B cell (primary cell): ENCODE measurements at places on chromosomes 5 and 9.

GRCh38 chr5:126497506-126497905 is 74.3 kb downstream of the GRAMD2B start:
- DNase-seq, result no peak

DNA sequence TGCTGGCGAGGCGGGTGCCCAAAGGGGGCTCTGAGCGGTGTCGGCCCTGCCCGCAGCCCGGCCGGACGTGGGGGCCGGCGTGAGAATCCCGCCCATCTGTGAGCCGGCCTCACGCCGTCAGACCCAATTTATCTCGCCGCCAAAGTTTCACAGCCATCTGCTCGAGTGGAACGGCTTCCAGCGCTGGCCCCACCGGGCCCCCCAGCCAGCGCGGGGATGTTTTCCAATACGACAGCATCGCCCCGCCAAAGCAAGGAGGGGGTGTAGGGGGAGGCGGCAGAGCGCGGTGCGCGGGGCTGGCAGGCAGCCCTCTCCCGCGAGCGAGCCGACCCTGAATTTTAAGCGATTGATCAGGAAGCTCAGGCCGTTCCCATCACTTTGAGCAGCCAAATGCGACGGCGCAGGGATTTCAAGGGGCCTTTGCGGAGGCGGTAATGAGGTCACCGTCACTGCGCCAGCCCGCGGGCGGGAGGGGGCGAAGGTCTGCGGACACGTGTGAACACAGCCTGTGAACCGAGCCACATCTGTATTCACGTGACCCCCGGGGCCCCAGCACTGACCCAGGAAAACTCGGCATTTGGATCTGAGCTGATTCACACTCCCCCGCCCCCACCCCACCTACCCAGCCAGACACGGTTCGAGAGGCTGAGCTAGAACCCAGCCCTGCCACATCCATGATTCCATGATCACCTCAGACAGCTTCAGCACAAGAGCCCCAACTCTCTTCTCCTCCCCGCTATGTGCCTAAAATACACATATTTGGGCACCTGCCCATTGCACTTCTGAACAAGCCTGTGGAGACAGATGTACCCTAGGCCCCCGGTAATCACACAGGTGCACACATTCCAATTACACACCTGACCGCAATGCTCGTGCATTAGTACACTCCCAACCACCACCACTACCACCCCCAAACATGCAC is 47.8 kb upstream of the PSD2 start:
- peak; percentile 80 for DNase-seq

GRCh38 chr9:110918316-110919049 is 119.8 kb downstream of the LPAR1 start:
- DNase-seq, result no peak

GRCh38 chr5:124797665-124798087 is 51.2 kb upstream of the ZNF608 start:
- DNase-seq, result no peak

- peak; percentile 24 for DNase-seq
Measured at GRCh38 chr9:123928533-123929176, 1.3 kb downstream of the DENND1A start.

- peak; percentile 44 for DNase-seq
Measured at GRCh38 chr9:74496819-74497747, at the start of gene RORB. TSS of gene RORB (plus strand) at chr9:74497335. CDS start at chr9:74497977, 642 bp downstream.

DNA sequence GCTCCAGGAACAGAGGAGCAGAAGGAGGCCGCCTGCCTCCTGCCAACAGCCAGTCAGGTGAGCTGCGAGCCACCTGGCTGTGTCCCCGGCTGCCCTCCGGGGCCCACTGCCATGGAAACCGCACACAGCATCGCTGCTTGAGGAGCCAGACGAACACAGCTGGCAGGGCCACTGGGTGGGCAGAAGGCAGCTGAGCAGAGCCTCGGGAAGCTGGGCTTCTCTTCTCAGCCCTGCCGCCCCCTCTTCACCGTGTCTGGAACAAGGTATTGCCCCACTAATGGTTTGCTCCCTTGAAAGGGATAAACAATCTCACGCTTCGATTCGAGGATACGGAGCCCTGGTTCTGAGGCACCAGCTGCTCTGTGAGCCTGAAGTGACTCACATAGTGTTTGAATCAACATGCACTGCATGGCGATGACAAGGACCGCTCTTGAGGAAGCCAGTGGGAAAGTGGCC is 63.7 kb upstream of the RUFY1 start:
- no peak for DNase-seq

DNA sequence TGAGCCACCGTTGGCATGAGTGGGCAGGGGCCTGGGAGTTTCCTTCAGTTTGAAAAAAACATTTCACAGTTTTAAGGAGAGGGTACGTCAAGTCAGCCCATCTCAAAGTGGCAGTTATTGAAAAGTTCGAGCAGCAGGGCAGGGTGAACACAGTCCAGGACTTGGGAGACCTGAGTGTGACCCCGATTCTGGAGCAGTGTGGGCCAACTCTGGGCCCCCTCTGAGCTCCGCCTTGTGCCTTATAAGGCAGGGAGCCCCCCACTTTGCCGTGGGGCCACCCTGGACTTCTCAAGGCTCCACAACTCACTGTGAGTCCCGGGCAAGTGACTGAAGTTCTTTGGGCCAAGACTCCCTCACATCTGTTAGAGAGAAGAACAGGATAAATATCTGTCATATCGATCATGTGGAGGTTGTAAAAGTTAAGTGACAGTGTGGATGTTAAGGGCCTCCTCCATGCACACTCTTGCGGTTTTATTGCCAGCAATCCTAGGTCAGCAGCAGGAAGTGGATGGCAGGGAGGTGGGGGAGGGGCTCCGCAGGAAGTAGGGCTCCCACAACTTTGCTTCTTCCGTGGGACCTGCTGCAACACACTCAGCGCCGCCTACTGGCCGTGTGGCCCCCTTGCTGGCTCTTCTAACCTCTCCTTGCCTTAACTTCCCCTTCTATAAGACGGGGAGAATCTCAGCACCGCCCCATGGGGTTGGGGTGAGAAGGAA is 38.4 kb downstream of the HRH2 start:
- peak; percentile 17 for DNase-seq

DNA sequence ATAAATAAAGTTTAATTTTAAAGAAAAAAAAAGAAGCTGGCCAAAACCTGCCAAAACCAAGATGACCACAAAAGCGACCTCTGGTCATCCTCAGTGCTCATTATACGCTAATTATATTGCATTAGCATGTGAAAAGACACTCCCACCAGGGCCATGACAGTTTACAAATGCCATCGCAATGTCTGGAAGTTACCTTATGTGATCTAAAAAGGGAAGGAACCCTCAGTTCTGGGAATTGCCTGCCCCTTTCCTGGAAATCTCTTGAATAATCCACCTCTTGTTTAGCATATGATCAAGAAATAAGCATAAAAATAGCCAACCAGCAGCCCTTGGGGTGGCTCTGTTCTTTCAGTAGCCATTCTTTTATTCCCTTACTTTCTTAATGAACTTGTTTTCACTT is 178.3 kb upstream of the MAP1B start:
- no peak for DNase-seq

GRCh38 chr9:85511746-85512145 is 230.0 kb downstream of the AGTPBP1 start:
- no peak for DNase-seq

DNA sequence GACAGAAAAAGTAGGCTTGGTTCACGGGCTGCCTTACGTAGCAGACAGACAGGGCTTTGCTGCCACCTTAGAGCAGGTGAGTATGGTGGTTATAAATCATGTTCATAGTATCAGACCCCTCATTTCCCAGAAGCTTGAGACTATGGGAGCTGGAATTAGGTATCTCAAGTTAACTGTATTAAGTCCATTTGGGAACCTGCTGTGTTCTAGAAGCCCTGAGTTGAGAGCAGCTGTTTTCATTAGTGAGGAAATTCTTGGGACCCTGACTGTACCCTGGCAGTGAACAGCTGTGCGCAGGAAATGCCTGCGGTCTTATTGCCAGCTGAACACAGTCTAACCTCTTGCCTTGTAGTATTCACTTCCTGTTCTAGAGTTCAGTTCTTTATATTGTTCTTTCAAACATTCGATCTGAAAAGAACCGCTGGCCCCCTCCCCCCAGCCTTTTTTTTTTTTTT is 29.8 kb downstream of the UGCG start:
- peak; percentile 86 for DNase-seq

- DNase-seq, result no peak
Measured at GRCh38 chr5:14147210-14147609, 4.1 kb downstream of the TRIO start.

DNA sequence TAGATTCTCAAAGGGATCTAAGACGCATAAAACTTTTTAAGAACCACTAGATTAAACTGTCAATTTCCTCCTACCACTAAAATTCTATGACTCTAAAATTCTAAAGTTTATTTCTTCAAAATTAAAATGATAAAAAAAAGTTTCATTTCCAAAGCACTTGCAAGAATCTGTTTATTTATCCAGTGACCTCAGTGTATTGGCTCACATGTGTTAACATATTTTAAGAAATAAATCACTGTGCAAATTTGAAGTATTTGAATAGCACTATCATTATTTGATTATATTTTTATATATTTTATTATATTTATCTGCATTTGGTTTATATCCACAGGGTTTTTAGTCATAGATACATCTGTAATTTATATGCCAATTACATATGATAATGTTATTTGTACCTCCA is 62.2 kb upstream of the SLC12A2 start:
- no peak for DNase-seq

DNA sequence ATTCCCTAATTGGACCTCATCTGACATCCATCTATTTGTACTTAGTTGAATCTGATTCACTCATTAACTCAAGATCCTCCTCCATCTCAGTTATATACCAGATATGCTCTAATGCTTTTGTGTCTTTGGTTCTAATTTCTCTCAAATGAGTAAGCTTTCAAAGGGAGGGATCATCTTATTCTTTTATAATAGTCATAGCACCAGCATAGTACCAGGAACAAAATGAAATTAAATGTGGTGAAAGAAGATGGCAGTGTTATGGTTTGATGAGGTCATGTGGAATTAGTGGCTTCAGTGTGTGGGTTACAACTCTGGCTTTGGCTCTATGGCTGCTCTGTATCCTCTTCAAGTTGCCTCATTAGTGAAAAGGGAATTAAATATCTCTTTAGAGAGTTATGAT is 32.5 kb upstream of the ZNF366 start:
- no peak for DNase-seq

DNA sequence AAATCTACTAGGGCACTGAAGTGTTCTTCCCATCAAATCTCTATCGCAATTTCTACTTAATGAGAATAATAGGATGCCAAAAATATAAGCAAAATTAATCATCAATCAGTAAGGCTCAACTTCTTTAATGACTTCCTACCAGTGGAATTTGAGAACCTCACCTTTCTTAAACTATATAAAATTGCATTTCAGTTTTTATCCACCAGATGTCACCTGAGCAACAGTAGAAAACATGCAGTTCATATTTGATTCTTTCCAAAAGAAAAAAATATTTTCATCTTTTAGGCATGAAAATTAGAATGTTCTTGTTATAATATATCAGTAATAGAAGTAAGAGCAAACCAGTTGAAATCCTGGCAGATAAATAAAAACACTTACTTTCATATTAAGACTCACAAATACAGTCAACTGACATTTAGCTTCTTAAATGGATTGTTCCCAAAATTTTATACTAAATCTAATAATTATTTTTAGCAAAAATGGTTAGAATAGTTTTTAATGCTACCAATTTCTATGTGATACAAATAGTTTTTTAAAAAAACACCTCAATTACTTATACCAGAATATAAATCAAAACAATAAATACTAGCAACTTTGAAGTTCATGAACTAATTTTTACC is 13.4 kb upstream of the CCDC112 start:
- DNase-seq, result peak; percentile 63

DNA sequence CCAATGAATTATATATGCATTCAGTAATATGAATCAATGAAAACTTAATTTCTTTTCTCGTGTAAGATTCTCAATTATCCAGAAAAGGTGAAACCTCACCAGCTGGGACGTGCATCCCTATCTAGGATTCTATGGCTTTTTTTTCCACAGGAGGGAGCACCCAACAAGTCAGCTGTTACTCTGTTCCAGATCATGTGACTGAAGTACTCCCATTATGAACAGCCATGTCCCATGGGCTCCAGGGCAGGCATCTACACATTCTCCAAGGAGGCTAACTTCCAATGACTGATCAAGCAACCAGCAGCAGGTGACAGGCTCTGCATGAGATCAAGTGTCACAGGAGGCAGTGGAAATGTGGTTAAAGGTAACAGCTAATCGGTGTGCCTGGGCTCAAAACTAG is 118.8 kb downstream of the ELAVL2 start:
- no peak for DNase-seq

GRCh38 chr9:78365748-78366697 is 69.1 kb downstream of the PSAT1 start:
- DNase-seq, result no peak

DNA sequence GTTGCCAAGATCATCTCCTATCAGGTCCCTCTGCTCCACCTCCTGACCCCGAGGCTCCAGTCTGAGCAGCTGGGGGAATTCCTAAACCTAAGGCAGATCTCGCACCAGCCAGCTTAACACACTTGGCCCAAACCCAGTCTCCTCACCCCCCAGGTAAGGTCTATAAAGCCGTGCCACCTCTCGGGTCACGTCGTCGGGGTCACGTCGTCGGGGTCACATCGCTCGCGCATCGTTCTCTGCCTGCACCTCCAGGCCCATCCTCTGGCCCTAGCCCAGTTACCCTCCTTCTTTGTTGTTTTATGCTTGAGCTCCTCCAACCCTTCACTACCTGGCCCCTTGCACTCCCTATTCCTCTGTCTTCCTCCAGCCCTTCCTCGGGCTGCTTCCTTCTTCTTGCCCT is 77.2 kb downstream of the CTSL start:
- DNase-seq, result no peak

DNA sequence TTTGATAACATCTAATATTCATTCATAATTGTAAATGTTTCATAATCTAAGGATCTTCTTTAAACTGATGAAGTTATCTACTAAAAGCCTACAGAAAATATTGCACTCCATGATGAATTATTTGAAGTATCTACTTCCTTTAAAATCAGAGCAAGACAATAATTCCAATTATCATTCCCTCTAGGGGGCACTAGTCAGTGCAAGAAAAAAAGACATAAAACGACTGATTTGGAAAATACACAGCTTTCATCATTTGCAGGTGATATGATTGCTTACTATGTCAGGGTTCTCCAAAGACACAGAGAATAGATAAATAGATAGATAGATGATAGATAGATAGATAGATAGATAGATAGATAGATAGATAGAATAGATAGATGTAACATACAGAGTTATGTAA is 13.5 kb upstream of the GRM6 start:
- DNase-seq, result no peak

- no peak for DNase-seq
Measured at GRCh38 chr9:82957529-82958379, 105.2 kb downstream of the RASEF start.

DNA sequence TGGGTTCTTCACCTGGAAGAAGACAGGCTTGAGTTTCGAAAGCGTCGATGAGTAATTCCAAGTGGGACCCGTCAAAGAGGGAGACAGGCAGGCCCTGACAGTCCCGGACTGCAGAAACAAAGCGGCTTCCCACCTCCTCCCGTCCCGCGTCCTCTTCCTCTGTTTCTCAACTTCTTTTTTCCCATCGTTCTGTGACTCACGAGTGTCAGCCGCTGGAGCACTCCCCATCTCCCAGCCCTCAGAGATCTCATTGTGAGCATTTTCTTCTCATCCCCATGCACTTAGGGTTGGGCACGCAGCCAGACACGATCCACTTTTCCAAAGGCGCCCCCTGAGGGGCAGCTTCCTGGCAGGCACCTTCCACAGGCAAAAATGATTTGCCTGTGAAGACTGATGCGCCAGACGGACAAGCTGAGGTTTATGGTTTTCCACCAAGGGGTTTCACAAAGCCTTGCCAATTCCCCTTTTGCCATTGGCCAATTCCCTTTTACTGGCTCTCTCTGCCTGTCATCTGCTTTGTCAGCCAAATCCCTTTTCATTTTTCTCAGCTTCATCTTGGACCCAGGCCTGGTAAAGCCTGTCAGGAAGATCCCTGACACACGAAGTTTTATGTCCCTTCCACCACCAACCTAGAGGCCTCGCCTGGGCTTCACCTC is 86.5 kb upstream of the ANKRD55 start:
- no peak for DNase-seq
